ENCODE measurements at places on chromosomes 6 and 20.

- no peak for DNase-seq
Observed at GRCh38 chr6:3381233-3381921, 75.5 kb downstream of the SLC22A23 start.

DNA sequence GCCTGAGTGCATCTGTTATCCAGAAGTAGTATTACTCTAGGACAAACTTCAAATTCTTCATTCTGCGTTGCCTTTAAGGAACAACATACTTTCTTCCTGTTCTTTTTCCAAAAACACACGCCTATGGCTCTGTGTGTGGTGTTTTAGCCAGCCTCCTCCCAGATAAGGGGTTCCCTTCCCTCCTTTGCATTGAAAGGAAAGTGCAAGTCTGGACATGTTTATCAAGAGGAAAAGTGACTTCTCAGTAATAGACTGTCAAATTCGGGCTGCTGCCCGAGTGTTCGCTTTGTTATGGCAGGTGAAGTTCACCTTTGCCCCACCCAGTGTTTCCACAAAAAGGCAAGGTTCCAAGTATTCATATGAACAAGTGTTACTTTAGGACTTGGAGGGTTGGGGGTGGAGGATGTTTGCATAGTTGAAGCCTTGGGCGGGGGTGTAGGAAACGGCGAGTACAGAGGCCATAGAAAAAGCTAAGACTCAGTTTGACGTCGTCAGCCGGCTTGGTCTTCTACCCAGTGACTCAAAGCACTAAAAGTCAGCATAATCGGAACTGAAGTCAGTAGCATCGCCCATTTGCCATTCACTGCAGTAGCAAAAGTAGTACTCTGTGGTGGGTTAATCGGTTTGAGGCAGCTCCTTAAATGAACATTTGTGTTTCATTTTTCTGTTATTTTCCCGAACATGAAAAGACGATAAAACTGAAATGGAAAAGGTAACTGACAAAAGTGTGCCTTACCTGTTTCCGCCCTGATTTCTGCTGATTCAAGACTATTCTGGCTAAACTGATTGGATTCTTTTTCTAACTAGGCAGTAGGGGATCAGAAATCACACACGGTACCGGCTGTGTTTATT lies 12.5 kb downstream of the PRDM1 start:
- DNase-seq: no peak

DNA sequence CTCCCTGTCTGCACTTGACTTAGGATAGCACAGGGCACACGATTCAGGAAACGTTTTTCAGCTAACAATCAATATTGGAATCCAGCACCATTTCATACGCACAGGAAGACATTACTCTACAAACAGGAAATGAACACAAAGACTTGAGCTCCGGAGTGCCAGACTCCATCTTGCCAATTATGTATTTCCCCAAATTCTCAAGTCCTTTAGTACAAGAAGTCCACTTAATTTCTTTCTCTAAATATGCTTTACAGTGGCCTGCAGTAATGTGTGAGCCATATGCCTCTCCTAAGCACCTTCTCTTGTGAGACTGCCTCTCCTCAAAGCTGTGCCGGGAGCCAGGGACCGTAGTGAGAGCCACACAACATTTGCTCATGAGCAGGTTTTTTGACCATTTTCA lies 168.2 kb downstream of the THBS2 start:
- no peak for DNase-seq

- DNase-seq: peak; percentile 30
Observed at GRCh38 chr20:61874421-61875068, 191.1 kb downstream of the TAF4 start.

DNA sequence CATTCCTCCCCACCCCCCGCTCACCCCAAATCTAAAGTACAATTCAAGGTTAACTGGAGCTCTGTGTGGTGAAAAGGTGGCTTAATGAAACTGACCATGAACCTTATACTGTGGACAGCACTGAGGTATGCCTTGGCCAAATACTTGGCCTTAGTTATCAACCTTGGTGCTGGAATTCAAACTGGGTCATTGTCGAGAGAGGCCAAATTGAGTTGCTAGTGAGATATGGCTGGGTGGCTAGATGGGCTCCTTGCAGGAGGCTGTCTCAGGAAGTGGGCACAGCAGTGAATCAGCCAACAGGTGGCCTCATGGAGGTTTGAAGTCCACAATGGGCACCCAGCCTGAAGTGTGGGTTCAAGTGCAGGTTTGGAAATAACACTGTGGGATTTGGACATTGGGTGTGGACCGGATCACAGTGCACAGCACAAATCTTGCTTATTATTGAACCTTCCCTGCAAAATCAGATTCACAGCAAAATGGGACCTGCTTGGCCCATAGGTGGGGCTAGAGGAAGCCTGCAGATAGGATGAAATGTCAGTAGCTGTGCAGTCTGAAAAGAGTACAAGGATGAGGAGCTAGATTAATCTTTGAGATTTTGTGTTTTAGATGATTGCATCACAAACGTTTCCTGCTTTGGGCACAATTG lies 5.6 kb upstream of the BTBD3 start:
- no peak for DNase-seq

DNA sequence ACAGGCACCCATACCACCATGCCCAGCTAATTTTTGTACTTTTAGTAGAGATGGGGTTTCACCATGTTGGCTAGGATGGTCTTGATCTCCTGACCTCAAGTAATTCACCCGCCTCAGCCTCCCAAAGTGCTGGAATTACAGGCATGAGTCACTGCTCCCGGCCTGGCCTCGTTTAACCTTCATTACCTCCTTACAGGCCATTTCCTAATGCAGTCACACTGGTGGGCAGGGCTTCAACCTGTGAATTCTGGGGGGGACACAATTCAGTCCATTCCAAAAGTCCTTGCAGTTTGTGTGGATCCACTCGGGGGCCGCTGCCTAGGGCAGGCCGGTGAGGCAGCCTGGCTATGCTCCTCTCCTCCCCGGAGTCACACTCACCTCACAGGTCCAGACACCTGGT lies 112.4 kb upstream of the SNX9 start:
- DNase-seq: no peak

All from neuronal stem cell (in vitro differentiated cells).